Islet precursor cell (in vitro differentiated cells): ENCODE measurements at places on chromosomes 5 and 9.
A peak's percentile ranks its signal among the peaks of the same experiment; 100 is the strongest.

GRCh38 chr9:127853312-127854183 is 910 bp downstream of the ENG start:
- no peak for DNase-seq

- DNase-seq = no peak
Measured at GRCh38 chr5:72937517-72938061, 18.3 kb upstream of the FCHO2 start.

- peak; percentile 50 for DNase-seq
Measured at GRCh38 chr5:135243556-135244285, 155.3 kb downstream of the MACROH2A1 start.

DNA sequence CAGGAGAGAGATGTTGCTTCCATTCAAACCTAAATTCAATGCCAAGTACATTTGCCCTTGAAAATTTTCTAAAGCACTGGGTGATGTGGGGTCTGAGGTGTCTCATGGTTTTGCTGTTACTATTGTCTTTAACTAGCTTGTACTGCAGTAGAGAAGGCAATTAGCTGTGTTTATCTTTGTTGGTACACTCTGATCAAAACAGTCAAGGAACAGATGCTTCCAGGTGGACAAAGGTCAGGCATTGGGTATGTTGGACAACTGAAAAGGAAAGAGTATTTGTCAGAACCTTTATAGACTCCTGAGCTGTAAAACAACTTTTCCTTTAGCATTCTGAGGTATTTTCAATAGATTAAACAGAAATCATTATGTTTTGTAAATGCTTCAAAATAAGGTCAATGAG is 2228.7 kb upstream of the WWC1 start:
- no peak for DNase-seq

DNA sequence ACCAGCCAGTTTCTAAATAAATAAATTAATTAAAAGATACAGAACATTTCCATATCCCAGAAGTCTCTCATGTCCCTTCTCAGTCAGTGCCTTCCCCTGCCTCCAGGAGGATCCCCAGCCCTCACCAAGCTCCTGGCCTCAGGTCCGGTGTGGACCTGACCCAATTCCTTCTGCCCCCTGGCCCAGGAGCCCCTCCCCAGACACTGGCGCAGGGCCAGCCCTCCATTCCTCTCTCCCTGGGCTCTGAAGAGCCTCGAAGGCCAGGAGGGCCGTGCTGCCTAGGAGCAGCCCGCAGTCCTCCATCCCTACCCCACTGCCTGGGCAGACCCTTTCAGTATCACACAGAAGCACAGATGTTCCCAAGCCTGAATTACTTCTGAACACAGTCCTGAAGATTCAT is 61.8 kb upstream of the BARHL1 start:
- DNase-seq = no peak

GRCh38 chr9:129442803-129443511 is 177.9 kb downstream of the C9orf50 start:
- DNase-seq = peak; percentile 63

DNA sequence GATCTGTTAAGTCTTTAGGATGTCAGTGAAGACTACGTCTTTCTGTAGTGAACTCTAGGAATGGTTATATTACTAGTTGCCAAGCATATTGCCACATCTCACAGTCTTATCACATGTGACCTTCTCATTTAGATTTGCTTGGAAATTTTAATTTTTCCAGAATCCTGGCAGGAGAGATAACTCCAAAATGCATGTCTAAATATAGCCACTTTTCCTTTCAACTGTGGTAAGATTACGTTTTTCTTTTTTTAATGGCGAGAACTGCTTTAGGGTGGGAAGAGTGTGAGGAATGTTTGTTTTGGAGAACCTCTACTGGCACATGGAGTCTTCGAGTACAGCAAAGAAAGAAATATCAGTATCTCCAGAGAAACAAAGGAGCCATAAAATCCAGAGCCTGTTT is 91.7 kb upstream of the ADAMTSL1 start:
- no peak for DNase-seq

- DNase-seq = no peak
Measured at GRCh38 chr9:86039991-86040860, 59.1 kb downstream of the GOLM1 start.

DNA sequence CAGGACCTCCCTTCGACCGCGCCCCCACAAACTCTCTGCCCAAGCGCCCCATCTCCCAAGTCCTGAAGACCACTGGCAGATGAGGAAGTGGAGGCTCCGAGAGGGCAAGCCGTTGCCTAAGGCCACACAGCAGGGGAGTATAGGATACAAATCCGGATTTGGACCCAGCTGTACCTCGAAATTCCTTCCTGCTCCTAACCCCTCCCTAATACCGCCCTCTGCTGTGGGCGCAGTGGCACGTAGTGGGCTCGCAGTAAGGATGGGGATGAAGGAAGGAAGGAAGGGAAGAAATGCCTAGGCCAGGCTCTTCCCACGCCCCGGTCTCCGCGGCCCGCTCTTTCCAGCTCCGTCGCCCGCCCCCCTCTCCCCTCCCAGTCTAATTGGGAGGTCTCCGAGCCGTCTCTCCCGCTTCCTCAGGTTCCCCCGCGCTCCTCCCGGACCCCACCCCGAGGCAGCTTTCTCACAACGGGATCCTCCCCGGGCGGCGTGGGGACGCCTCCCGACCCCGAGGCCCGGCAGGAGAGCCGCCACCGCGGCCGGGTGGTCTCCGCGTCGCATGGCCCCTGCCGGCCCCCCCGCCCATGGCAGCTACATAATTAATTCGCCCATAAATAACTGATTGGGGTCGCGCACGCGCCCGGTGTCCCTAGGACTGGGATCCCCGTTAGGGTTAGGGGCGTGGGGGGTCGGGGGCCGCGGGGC is 138.9 kb downstream of the C9orf50 start:
- peak; percentile 85 for DNase-seq

DNA sequence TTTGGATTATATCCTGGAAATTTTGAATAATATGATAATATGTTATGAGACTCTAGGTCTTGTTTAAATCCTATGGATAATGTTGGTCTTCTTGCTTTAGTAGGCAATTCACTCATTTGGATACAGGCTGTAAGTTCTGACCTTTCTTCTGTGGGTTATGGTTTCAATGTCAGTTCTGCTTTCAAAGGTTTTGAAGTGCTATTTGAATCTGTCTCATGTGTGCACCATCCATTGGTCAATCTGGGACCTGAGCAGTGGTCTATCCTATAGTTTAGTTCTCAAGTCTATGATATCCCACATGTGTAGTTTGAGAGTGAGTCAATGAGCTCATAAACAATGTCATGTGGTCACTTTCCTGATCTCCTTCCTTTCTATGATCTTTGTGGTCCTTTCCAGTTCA is 94.4 kb downstream of the RMI1 start:
- no peak for DNase-seq

- DNase-seq = no peak
Measured at GRCh38 chr5:148790545-148791333, 35.7 kb upstream of the ADRB2 start.

- no peak for DNase-seq
Measured at GRCh38 chr9:91882627-91883026, 67.4 kb downstream of the ROR2 start.

DNA sequence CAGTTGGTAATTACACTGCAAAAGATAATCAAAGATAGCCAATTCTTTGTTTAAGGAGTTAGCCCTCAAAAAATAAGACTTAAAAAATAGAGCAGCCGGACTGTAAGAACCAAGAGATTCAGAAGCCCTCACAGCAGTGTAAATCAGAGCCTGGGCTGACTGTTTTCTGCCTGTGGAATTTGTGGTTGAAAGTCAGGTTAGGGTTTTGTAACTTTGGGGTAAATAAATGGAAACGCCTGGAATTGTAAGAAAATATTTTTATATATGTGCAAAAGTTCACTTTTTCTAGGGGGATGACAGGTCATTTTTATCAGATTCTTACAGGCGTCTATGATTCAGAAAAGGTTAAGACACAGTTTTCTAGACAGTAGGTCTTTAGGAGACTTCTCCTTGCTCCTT is 35.6 kb downstream of the KLHL3 start:
- no peak for DNase-seq

GRCh38 chr5:150085191-150085912 is 1.0 kb downstream of the CSF1R start:
- DNase-seq = peak; percentile 22

- DNase-seq = peak; percentile 4
Measured at GRCh38 chr5:72511774-72512592, 4.8 kb upstream of the ZNF366 start.

GRCh38 chr5:124748687-124749594 is 2.5 kb upstream of the ZNF608 start:
- DNase-seq = peak; percentile 97
